Keratinocyte (primary cell): ENCODE measurements at places on chromosomes 1 and 21.

GRCh38 chr1:62228136-62228882, 33.7 kb downstream of the L1TD1 start:
- no peak for DNase-seq

- DNase-seq = peak; percentile 32
These were observed at the start of gene GON4L for GRCh38 chr1:155856975-155857930. GON4L (minus strand) TSS chr1:155857214; CDS start chr1:155853780, 3,434 bp downstream.

DNA sequence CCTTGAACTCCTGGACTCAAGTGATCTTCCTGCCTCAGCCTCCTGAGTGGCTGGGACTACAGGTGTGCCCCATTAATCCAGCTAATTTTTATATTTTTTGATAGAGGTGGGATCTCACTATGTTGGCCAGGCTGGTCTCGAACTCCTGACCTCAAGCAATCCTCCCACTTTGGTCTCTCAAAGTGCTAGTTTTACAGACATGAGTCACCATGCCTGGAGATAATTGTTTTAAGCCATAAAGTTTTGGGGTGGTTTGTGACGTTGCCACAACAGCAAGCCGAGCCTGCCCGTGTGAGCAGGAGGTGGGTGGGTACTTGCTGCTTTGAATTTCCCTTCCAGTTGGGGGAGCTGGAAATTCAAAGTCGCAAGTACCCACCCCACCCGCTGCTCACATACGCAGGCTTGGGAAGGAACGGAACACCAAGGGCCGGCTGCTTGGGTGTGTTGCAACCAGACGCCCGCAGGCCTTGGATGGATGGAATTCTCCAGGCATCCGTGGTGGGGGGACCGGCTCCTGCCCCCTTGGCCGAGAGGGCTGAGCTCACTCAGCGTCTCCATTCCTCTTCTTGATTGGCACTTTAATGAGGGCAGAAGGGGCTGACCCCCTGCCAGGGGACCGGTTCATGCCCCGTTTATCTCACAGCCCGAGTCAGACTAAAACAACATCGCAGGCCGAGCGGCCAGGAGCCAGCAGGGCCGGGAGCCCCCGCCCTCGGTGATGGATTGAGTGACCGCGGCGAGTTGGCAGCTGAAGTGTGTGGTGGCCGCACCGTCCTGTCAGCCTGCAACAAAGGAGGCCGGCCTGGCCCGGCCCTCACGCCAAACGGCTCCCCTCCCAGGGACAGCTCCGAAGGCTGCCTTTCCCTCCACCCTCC, 78.1 kb downstream of the DHRS3 start:
- DNase-seq = no peak

- DNase-seq = no peak
These were observed 13.1 kb downstream of the OR2T11 start for GRCh38 chr1:248621770-248622169.

GRCh38 chr21:45388011-45388521, 16.9 kb upstream of the COL18A1 start:
- DNase-seq = no peak

- no peak for DNase-seq
These were observed 29.3 kb upstream of the NLRP3 start for GRCh38 chr1:247386687-247387086.

- DNase-seq = no peak
These were observed 209.2 kb downstream of the ZNF326 start for GRCh38 chr1:90204023-90204590.

- DNase-seq = no peak
These were observed 2.0 kb upstream of the TRNP1 start for GRCh38 chr1:26991310-26992116.

DNA sequence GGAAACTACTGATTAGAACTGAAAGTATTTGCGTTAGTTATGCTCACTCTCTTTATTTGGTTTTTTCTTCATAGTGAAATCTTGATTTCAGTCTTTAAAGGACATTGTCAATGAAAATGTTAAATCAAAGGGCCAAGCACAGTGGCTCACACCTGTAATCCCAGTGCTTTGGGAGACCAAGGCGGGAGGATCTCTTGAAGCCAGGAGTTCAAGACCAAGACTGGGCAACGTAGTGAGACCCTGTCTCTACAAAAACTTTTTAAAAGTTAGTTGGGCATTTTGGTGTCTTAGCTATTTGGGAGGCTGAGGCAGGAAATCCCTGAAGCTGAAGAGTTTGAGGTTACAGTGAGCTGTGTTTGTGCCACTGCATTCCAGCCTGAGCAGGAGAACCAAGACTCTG, 13.6 kb downstream of the RLF start:
- no peak for DNase-seq

DNA sequence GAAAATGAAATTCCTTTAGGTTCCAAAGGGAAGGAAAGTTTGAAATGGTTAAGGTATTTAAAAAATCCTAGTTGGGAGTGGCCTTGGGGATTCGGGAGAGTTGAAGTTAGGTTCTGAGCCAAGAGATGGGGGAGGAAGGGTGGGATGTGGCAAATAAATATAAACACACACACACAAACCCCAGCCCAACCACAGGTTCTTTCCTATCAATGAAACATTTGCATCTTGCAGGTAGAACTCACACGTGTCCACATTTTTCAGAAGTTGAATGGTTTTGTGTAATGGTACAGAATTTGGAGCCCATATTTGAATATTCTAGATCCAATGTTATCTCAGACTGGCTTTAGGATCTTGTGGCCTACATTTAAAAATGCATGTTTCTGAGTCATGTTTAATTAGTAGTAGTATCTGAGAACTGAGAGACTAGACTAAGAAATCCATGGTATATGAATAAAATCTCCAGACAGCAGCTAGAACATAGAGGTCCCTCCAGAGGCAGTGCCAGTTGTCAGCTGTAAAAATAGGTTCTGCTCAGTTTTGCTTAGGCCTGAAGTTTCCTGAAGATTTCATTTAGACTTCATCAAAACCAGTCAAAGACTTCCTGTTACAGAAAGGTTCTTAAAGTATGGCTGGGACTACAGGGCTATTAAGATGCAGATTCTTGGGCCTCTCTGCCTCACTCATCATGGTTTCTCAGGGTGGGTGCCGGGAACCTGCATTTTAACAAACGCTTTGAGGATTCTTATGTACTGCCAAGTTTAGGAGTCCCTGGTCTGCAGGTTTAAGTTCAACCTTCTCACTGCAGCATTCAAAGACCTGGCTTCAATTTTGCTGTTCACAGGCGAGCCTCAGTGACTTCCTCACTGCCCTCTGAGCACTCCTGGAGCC, 21.3 kb downstream of the RUNX1 start:
- no peak for DNase-seq

DNA sequence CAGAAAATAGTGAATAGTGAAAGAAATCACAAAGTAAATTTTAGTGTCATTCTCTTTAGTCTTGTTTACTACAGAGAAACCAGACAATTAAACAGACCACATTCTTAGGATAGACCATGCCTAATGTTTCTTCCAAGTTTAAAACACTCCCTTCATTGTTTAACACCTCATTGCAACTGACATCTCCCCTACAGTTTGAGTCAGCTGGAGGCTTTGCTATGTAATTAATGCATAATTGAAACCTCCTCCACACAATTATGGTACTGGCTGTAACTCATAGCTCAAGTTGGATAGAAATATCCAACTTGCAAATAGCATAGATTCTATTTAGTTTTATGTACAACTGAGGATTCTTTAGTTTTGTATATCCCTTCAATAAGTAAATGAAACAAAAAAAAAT, 35.2 kb upstream of the B3GALT2 start:
- DNase-seq = no peak

DNA sequence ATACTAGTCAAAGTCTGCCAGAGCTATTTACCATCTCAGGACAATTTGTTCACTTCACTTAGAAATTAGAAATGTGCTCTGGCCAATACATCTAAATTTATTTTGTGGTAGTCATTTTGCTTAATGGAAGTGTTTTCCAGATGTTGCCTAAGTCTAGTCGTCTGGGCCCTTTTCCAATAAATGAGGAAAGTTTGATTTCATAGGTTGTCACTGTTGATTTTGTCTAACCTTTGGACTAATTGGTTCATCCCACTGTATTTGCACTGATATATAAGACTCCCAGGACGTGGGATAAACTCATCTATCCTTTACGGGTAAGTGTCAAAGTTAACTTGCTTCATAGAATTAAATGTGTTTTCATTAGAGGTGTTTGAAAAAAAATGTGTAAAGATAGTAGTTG, 79.1 kb downstream of the TPR start:
- DNase-seq = no peak

- DNase-seq = no peak
These were observed 2.2 kb downstream of the TMEM35B start for GRCh38 chr1:34982820-34983376.

GRCh38 chr1:208933984-208934525, 649.5 kb upstream of the CAMK1G start:
- no peak for DNase-seq

GRCh38 chr21:44958471-44959191, 18.8 kb downstream of the SLX9 start:
- no peak for DNase-seq

GRCh38 chr21:31364253-31364945, 20.3 kb upstream of the TIAM1 start:
- no peak for DNase-seq

DNA sequence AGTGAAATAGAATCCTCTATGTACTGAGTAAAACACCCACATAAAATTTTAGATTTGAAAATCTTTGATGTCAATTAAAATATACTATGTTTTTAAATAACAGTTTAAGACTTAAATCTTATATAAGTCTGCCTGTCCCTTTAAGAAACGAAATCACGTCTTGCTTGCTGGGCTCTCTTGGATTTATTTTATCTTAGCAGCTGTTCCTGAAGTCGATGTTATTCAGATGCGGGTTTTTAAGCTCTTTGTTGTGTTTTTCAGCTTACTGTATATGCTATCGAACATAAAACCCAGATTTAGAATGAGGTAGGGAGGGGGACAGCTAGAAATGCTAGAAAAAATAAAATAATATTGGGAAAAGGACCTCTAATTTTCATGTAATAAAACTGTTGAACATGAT, 11.1 kb upstream of the SSX2IP start:
- DNase-seq = no peak

DNA sequence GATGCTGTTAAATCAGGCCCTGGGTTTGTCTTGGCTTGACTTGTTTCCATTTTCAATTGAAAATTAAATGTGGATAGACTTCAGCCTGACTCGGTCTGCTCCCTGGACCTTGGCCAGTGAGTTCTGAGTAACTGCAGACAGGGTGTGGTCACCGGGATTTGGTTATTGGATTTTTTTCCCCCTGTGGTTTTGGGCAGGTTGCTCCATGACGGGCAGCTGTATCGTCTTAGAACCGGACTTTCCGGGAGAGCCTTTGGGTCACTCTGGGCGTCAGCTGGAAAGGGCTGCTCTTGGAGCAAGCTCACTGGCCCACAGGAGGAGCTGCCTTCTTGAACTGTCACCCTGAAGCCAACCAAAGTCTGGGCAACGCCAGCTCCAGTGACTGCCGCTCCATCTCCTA, 75.0 kb downstream of the CLIC6 start:
- DNase-seq = peak; percentile 33

GRCh38 chr1:245810181-245810769, 655.5 kb downstream of the KIF26B start:
- DNase-seq = no peak

GRCh38 chr1:162717548-162718184, 72.8 kb upstream of the HSD17B7 start:
- no peak for DNase-seq
